CD4-positive, alpha-beta T cell treated with Interleukin-4 for 1 hour (primary cell): ENCODE measurements at places on chromosomes 12 and 14.

- DNase-seq: no peak
Measured at GRCh38 chr14:67815573-67816225, 691 bp downstream of the ZFYVE26 start.

- peak; percentile 75 for DNase-seq
Measured at GRCh38 chr12:6534945-6535696, 804 bp downstream of the GAPDH start.

DNA sequence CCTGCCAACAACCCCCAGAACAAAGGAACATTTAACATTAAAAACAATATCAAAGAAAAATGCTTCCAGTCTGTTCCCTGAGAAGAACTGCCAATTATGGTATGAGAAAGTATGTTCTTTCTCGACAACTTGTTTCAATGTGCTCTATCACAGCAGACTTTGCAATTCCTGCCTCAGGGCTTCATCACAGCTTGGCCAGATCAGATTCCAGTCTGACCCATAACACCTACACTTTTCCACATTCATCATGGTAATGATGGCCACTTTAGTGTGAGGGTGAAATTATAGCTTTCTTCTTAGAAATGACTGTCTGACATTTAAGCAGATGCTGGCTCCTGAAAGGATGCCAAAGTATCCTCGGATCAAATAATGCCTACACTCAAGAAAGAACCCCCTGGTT lies 17.0 kb downstream of the NEK9 start:
- DNase-seq: no peak

- DNase-seq: no peak
Measured at GRCh38 chr14:68217791-68218340, 398.3 kb downstream of the RAD51B start.

DNA sequence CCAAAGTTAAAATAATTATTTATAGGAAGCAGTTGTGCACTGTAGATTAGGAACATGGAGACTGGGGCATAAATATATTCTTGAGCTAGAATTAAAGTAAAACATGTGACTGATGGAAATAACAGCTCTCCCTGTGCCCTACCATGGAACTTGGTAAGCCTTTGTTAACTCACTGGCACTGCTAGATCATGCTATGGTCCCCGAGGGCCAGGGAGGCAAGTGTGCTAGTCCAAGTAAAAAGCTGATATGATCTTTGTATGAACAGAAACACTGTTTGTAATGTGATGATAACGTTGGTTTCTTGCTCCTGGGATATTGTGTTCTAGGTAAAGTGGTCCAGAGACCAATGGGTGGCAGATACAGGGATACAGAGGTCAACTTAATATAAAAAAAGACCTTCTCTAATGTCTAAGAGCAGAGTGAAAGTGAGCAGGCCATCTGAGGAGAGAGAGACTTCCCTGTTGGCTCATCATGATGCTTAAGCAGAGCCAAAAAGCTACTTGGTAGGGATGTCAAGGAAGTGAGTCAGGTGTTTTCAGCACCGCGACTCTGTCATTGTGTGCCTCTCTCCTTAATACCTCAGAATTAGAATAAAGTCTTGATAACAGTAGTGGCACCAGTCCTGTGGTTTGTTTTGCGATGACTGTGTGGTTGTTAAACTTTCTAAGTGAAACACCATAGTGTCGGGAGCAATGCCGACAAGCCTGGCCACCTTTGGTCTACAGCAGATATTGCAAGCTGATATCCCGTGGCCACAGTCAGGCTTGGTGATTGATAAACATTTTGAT lies 27.6 kb downstream of the BICD1 start:
- DNase-seq: peak; percentile 19
